ENCODE measurements at places on chromosomes 12 and 14. TPM values are rescaled to one million over a fixed set of nuclear protein-coding genes. Genes with fewer than 3 reads are reported as not detected.

Gene TAS2R30
- total RNA-seq, result 1.5 TPM

Gene ALDH1L2
- 13.4 TPM for total RNA-seq

Gene NCAPD2
- total RNA-seq, result 15.5 TPM

Gene ITGB7
- 0.32 TPM for total RNA-seq

Gene CCDC197
- total RNA-seq, result not detected

Gene ANKRD33
- not detected for total RNA-seq

Gene CBLN3
- 1.0 TPM for total RNA-seq

Gene GPRC5A
- total RNA-seq, result 0.42 TPM

Gene CLEC2A
- total RNA-seq, result not detected

Gene TAS2R50
- 1.5 TPM for total RNA-seq

Gene OR6C74
- total RNA-seq, result not detected

Gene PLCZ1
- total RNA-seq, result not detected

DNA sequence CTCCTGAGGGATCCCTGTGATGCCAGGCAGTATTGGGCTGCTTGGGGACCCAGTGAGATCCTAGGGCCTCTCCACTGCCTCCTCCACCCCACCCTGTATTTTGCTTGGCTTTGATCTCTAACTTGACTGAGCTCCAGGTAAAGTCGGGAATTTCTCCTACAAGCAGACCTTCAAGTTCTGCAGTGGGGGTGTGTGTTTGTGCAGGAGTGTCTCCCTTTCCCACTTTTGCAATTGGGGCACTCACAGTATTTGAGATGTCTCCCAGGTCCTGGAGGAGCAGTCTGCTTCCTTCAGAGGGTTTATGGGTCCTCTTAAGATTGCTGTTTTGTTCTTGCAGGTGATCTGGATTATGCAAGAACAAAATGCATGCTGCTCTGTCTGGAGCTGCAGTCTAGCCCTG, 68.9 kb downstream of the ALG10B start:
- no peak for DNase-seq

- DNase-seq, result no peak
These were observed 671.8 kb downstream of the RPS29 start for GRCh38 chr14:48914382-48914781.

GRCh38 chr14:61730756-61731373, 31.4 kb upstream of the SNAPC1 start:
- peak; percentile 44 for DNase-seq

DNA sequence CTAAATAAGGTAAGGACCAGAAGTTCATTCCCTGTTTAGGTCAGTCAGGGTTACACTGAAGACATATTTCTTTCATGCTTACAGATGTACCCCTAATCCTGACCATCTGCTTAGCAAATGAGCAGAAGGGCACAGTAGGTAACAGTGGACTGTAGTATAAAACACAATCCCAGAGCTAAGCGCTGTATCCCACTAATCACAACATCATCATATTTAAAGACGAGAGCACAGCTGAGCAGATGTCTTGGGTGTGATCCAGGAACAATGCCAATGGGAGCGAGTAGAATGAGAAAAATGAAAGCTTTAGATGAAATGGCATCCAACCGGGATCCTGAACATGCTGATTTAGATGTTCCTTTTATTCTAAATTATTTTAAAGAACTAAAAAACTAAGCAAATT, 213.4 kb downstream of the CCER1 start:
- DNase-seq, result peak; percentile 45

GRCh38 chr12:21613931-21614330, 9.3 kb upstream of the GYS2 start:
- no peak for DNase-seq

GRCh38 chr14:61965030-61965745, 203.0 kb downstream of the SNAPC1 start:
- no peak for DNase-seq

GRCh38 chr14:95056476-95056875, 100.9 kb downstream of the DICER1 start:
- no peak for DNase-seq

DNA sequence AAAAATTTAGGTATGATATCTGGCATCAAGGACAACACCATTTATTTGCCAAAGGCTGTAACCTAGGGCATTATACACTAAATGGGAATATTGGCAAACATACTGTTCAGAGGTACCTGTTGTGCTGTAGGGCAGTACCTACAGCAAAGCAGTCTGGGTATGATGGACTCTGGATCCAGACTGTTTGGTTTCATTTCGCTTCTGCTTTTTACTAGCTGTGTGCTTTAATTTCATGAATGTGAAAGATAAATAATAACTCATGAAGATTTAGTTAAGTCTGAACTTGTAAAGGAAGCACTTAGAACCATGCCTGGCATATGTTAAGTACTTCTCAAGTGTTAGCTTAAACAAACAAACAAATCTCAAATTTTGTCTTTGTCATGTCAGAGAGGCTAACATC, 17.7 kb upstream of the SLC38A2 start:
- DNase-seq, result no peak

GRCh38 chr14:94675036-94675435, 62.8 kb downstream of the SERPINA3 start:
- no peak for DNase-seq

GRCh38 chr12:98399532-98399931, 115.9 kb upstream of the TMPO start:
- peak; percentile 33 for DNase-seq

DNA sequence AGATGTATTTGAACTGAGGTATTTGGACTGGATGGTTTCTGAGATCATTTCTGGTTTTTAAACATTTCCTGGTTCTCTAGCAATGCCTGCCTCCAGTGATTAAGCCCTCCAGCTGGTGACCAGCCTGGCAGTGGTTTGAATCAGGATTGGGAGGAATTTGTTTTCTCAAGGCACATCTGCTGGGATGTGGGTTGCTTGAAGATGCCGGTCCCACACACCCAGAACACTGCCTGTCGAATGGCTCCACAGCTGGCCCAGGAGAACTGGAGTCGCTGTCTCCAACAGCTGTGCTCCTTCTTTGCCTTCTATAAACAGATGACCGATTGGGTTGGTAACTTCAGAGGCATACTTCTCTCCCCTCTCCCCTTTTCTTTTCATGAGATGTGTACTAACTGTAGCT, 258.0 kb upstream of the DDHD1 start:
- peak; percentile 89 for DNase-seq

- DNase-seq, result no peak
These were observed 180.8 kb downstream of the ADCK1 start for GRCh38 chr14:77980475-77981321.

- DNase-seq, result no peak
These were observed at the start of gene DIO3 for GRCh38 chr14:101561145-101561896. DIO3 (plus strand) TSS chr14:101561495.
